T-helper 2 cell (primary cell): ENCODE measurements at places on chromosomes 7 and 10.

DNA sequence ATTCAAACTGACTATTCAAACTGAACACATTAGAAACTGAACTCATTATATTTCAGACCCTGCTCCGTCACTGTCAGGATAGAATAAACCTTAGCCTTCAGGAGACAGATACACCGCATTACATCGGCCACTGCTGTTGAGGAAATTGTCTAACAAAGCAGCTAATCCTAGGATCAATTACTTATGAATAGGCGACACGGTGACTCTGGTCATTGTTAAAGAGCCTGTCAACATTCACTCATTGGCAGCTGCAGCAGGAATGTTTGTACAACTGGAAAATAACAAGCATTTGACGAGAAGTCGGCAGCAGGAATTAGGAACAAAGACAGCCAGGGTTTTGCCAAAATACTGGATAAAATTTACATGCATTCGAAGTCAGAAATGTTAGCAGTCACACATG, 112.0 kb upstream of the MKX start:
- DNase-seq = no peak

DNA sequence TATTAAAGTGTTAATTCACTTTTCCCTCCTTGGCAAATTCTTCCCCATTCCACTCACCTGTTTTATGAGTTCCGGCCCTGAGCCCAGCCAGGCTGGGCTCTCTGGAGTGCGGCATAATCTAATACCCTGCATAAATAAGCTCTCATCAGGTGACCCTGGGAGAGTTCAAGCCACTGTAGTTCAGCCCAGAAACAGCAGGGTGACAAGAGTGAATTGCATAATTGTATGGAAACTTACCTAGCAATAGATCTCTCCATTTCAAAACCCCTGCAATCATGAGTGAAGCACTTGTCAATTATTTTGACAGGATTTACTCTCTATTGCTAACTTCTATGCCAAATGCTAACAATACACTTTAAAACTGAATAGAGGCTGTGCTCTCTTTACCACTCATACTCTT, 94.7 kb downstream of the OSBPL3 start:
- no peak for DNase-seq

DNA sequence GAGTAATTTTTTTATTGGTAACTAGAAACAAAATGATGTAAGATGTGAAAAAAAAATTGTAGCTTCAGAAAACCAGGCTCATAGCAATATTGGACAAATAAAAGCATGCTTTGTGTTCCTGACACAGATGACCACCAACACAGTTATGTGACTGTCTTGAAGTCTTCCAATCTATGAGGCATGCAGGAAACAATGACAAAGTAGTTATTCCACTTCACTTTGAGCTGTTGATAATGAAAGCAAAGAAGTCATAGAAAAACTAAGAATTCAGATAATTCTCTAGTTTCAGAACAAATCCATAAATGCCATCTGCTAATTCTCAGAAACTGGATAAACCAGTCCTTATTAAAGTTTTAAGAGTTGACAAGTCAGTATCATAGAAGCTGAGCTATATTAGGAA, 378.4 kb upstream of the SEMA3D start:
- DNase-seq = no peak

GRCh38 chr7:44920119-44920518, 34.8 kb upstream of the PURB start:
- no peak for DNase-seq

GRCh38 chr7:19587291-19587690, 121.5 kb downstream of the POLR1F start:
- DNase-seq = no peak

GRCh38 chr10:119516381-119517234, 25.9 kb downstream of the RGS10 start:
- no peak for DNase-seq

DNA sequence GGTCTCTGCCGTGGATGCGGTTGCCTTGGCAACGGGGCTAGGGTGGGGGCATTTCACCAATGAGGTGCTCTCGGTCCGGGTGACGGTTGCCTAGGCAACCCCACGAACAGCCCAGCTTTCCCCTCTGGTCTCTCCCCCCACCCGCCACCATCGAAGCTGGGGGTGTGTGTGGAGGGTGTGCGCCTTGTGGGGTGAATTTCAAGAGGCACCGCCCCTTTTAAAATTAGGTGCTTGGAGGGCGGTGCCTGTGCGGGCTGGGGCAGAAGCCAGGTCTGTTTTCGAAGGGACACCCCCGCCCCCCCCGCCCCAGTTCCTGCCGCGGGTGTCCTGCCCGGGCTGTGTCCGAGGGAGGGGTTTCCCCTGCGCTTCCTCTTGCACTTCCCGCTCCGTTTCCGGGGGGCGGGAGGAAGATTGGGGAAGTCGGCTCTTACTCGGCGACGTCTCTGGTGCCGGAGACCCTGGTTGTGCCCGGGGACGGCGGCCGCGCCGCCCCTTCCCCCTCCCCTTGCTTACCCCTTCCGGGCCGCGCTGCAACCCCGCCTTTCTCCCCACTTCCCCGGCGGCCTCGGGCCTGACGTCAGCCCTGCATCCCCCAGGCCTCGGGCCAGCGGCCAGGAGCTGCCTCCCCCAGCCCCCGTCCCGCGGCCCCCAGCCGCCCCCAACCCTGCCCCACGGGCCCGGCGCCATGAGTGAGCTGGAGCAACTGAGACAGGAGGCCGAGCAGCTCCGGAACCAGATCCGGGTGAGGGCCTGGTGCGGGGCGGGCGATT, 2.2 kb downstream of the GNB2 start:
- DNase-seq = peak; percentile 93

- no peak for DNase-seq
These were observed 109.8 kb upstream of the WNT16 start for GRCh38 chr7:121219026-121219425.

- DNase-seq = no peak
These were observed 15.5 kb upstream of the CRTAC1 start for GRCh38 chr10:98045785-98046389.
